ENCODE measurements at places on chromosomes 5 and 9.

- DNase-seq: no peak
Measured at GRCh38 chr9:93907551-93908199, 47.5 kb downstream of the BARX1 start.

- DNase-seq: no peak
Measured at GRCh38 chr5:10621832-10622231, 58.0 kb downstream of the ANKRD33B start.

- no peak for DNase-seq
Measured at GRCh38 chr5:61744690-61745619, 412.9 kb downstream of the ZSWIM6 start.

GRCh38 chr5:86546044-86546443 is 71.7 kb upstream of the COX7C start:
- DNase-seq: no peak

GRCh38 chr5:148910216-148910615 is 83.8 kb downstream of the ADRB2 start:
- no peak for DNase-seq

- no peak for DNase-seq
Measured at GRCh38 chr5:92674321-92674720, 906.7 kb downstream of the NR2F1-AS1 start.

DNA sequence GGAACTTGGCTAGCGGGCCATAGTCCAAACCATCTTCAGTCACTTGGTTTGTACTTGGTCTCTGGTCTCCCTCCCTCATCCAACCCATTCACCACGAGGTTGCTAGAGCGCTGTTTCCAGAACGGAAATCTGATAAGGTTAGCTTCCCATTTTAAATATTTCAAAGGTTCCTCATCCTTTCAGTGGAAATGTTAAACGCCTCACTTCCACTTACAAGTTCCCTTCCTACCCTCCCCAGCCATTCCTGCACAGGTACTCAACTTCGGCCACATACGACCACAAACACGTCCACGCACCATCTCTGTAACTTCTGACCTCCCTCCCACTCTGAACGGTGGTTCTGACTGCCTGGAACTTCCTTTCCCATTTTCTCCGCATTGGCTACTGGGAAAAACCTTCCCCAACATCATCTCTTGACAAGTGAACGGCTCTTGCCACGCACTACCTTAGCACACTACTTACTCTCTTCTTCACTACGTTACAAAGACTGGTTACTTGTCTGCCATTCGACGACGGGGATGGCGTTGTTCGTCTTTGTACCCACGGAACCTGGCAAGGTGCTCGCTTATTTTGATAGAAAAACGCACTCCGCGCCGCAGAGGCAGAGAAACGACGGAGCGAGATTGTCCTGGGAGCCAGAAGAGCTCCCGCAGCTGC is 629 bp downstream of the CCNH start:
- DNase-seq: peak; percentile 53
